ENCODE measurements at places on chromosomes 4 and X. TPM values are rescaled to one million over a fixed set of nuclear protein-coding genes. Genes with fewer than 3 reads are reported as not detected.
A peak's percentile ranks its signal among the peaks of the same experiment; 100 is the strongest.

DNA sequence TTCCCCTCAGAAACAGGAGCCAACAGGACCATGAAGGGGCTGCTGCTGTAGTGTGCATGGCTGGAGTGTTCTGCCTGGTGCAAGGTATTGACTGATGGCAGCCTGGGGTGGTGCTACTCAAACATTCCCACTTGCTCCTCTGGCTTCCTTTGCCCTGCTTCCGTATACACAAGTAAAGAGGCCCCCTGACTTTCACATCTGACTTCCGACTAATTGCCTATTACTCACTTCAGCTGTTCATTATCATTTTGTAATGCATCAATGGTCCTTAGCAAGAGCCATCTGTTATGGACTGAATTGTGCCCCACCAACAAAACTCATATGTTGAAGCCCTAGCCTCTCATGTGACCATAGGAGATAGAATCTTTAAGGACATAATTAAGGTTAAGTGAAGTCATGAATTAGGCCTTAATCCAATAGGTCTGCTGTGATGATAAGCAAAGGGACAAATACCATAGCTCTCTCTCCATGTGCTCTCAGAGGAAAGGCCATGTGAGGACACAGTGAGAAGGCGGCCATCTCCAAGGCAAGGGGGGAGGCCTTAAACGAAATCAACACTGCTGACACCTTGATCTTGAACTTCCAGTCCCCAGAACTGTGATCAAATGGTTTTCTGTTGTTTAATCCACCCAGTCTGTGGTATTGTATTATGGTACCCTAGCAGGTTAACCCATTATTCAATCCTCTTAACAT, 122.5 kb upstream of the CLNK start:
- no peaks in the 10 kb centered on the region for H3K27me3 ChIP-seq
- H3K4me3 ChIP-seq = no peak overlapping the region
- no peak overlapping the region for H3K27ac ChIP-seq
- no peaks in the 10 kb centered on the region for H3K36me3 ChIP-seq

DNA sequence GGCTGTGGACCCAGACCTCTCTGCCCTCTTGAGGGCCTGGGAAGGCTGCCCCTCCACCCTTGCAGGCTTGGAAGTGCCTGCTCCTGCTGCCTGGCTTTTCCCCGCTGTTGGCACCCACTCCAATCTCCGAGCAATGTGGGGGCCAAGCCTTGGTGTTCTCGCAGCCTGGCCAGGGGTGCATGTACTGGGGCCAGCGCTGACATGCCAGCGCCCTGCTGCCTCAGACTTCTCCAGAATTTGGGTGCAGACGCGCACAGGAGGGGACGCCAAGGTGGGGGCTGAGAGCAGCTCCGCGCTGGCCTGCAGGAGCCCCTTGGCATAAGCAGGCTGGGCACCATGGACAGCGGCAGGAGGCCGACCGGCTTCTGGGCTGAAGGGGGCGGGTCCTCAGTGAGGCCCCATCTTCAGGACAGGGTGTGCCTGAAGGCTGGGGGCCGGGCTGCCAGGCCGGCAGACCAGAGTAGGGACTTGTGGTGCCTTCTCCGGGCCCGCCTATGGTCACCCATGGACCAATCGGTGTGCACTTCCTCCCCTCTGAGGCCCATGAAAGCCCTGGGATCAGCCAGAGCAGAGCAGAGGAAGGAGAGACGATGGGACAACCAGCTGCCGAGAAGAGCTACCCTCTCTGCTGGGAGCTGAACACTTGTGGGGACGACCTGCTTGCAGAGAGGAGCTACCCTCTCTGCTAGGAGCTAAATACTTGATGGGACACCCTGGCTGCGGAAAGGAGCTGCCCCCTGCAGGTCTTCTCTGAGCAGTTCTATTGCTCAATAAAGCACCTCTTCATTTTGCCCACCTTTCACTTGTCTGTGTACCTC, 118.3 kb downstream of the DNAAF6 start:
- no peaks in the 10 kb centered on the region for H3K4me1 ChIP-seq
- no peak overlapping the region for H3K4me3 ChIP-seq
- no peaks in the 10 kb centered on the region for H3K36me3 ChIP-seq

- H3K27ac ChIP-seq = no peak overlapping the region
- no peaks in the 10 kb centered on the region for H3K27me3 ChIP-seq
- no peak for DNase-seq
Observed at GRCh38 chr4:166498546-166498945, 625.5 kb downstream of the TLL1 start.

- no peak for DNase-seq
- H3K27me3 ChIP-seq = no peaks in the 10 kb centered on the region
- H3K27ac ChIP-seq = no peak overlapping the region
Observed at GRCh38 chrX:108257556-108257955, 166.0 kb downstream of the ATG4A start.

- no peaks in the 10 kb centered on the region for H3K36me3 ChIP-seq
- H3K4me1 ChIP-seq = no peaks in the 10 kb centered on the region
- no peak overlapping the region for H3K27ac ChIP-seq
- H3K4me3 ChIP-seq = no peak overlapping the region
Observed at GRCh38 chrX:123685232-123685631, 47.6 kb downstream of the THOC2 start.

- H3K27ac ChIP-seq = no peak overlapping the region
- H3K4me3 ChIP-seq = no peak overlapping the region
- H3K4me1 ChIP-seq = no peaks in the 10 kb centered on the region
- no peaks in the 10 kb centered on the region for H3K27me3 ChIP-seq
Observed at GRCh38 chr4:7421356-7422150, 13.2 kb downstream of the PSAPL1 start.

GRCh38 chr4:127965803-127966175, 583 bp downstream of the ABHD18 start:
- H3K27me3 ChIP-seq = no peaks in the 10 kb centered on the region
- H3K4me1 ChIP-seq = peaks cover 2% of the 10 kb centered on the region
- H3K36me3 ChIP-seq = no peaks in the 10 kb centered on the region
- peak overlapping the region; percentile 97 for H3K27ac ChIP-seq
- peak overlapping the region; percentile 99 for H3K4me3 ChIP-seq

- no peak for DNase-seq
- H3K27me3 ChIP-seq = no peaks in the 10 kb centered on the region
- H3K4me1 ChIP-seq = no peaks in the 10 kb centered on the region
- H3K4me3 ChIP-seq = no peak overlapping the region
- no peak overlapping the region for H3K27ac ChIP-seq
Observed at GRCh38 chr4:105966051-105966450, 70.8 kb downstream of the NPNT start.

- no peak overlapping the region for H3K4me3 ChIP-seq
- H3K4me1 ChIP-seq = no peaks in the 10 kb centered on the region
- DNase-seq = no peak
- H3K27me3 ChIP-seq = no peaks in the 10 kb centered on the region
- H3K27ac ChIP-seq = no peak overlapping the region
Observed at GRCh38 chrX:30275498-30275897, 28.6 kb downstream of the MAGEB1 start.

- no peaks in the 10 kb centered on the region for H3K27me3 ChIP-seq
- H3K4me1 ChIP-seq = no peaks in the 10 kb centered on the region
- H3K36me3 ChIP-seq = no peaks in the 10 kb centered on the region
- no peak overlapping the region for H3K4me3 ChIP-seq
- no peak overlapping the region for H3K27ac ChIP-seq
- no peak for DNase-seq
Observed at GRCh38 chr4:79993476-79993875, 79.6 kb downstream of the ANTXR2 start.

DNA sequence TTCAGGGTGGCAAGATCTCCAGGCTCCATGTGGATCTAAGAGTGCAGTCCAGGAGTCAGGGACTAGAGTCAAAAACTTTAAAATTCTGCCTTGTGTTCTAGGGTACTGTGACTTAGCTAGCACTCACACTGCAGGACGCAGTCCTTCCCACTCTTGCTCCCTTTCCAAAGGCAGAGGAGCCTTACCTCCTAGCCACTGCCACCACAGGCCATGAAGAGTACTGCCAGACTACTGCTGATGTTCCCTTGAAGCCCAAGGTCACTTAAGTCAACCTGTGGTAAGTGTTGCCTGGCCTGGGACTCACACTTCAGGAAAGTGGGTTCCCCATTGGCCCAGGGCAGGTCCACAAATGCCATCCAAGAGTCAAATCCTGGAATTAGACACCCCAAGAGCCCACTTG, 632.2 kb downstream of the PCDH19 start:
- H3K4me3 ChIP-seq = no peak overlapping the region
- H3K4me1 ChIP-seq = no peaks in the 10 kb centered on the region
- H3K36me3 ChIP-seq = no peaks in the 10 kb centered on the region
- no peaks in the 10 kb centered on the region for H3K27me3 ChIP-seq
- H3K27ac ChIP-seq = no peak overlapping the region

DNA sequence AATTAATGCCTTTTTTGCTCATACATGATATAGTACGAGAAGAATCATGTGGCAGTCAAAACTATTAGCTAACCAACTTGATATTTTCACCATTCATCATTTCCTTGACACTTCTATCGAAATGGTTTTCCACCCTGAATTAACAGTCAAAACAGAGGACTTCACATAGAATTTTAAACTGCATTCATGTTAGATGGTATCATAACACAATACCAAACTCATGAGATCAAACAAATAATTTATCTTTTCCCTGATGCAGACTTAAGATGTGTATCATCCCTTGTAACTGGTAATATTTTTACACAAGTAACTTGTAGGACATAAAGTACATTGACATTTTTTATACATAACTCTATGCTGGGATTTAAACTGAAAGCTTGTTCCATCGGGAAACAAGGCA, 18.2 kb upstream of the ANTXR2 start:
- H3K27ac ChIP-seq = no peak overlapping the region
- H3K4me1 ChIP-seq = no peaks in the 10 kb centered on the region
- no peaks in the 10 kb centered on the region for H3K27me3 ChIP-seq
- no peak overlapping the region for H3K4me3 ChIP-seq

- H3K4me3 ChIP-seq = peak overlapping the region; percentile 93
- peak overlapping the region; percentile 98 for H3K27ac ChIP-seq
- peaks cover 3% of the 10 kb centered on the region for H3K36me3 ChIP-seq
- no peaks in the 10 kb centered on the region for H3K27me3 ChIP-seq
Observed at GRCh38 chr4:8201321-8201781, 2.3 kb downstream of the SH3TC1 start.

DNA sequence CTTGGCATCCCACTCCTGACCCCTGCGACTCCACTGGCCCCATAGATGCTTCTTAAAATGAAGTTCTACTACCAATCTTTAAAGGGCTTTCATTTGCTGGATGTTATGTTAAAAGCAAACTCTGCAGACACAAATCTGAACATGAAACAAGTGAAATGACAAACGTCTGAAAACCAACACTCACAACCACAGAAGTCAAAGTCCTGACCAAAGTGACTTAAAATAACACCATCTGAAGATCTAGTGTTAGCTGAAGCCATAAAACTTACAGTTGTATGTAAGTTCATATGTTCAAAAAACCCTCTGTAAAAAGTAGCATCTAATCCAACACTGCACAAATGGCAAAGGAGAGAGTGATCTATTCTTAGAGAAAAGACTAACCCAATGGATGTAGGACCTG, 178.7 kb downstream of the SH3KBP1 start:
- H3K36me3 ChIP-seq = no peaks in the 10 kb centered on the region
- H3K4me1 ChIP-seq = no peaks in the 10 kb centered on the region
- H3K27ac ChIP-seq = no peak overlapping the region

GRCh38 chrX:95156566-95156965, 1482.6 kb downstream of the FAM133A start:
- no peak for DNase-seq
- H3K27me3 ChIP-seq = no peaks in the 10 kb centered on the region
- no peak overlapping the region for H3K27ac ChIP-seq
- no peaks in the 10 kb centered on the region for H3K4me1 ChIP-seq
- H3K36me3 ChIP-seq = no peaks in the 10 kb centered on the region

- H3K36me3 ChIP-seq = peaks cover 12% of the 10 kb centered on the region
- peak overlapping the region; percentile 82 for H3K27ac ChIP-seq
- no peaks in the 10 kb centered on the region for H3K27me3 ChIP-seq
- H3K4me1 ChIP-seq = peaks cover 11% of the 10 kb centered on the region
- H3K4me3 ChIP-seq = no peak overlapping the region
Observed at GRCh38 chr4:8401665-8402064, 38.9 kb downstream of the ACOX3 start.

- H3K4me3 ChIP-seq = no peak overlapping the region
- peaks cover 4% of the 10 kb centered on the region for H3K4me1 ChIP-seq
- no peak for DNase-seq
Observed at GRCh38 chr4:125725957-125726525, 411.3 kb downstream of the FAT4 start.

GRCh38 chr4:182877326-182877883, 39.8 kb downstream of the DCTD start:
- no peak overlapping the region for H3K27ac ChIP-seq
- H3K4me3 ChIP-seq = no peak overlapping the region
- H3K36me3 ChIP-seq = no peaks in the 10 kb centered on the region
- no peak for DNase-seq
- H3K27me3 ChIP-seq = no peaks in the 10 kb centered on the region

DNA sequence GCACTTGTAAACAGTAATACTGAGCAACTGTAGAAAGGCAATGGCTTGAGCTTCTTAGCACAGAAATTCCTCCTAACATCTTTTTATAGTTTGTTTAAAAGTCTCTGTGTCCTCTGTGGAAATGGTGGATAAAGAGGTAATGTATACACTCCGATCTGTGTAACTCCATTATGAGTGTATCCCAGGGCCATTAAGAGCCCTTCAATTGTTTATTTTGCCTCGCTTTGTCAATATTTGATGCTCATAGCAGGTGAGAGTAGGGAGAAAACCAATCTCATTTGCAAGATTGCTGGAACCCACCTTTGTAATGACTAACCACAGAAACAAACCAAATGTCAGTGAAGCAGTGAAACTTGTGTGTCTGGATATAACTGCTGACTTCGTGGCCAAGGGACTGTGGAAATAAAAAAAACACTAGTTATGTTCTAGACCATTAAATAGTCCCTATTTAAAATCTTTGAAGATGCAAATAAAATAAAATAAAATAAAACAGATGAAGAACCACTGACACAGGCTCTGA, 598.2 kb upstream of the BOD1L1 start:
- no peak for DNase-seq
- H3K4me3 ChIP-seq = no peak overlapping the region
- no peak overlapping the region for H3K27ac ChIP-seq
- H3K4me1 ChIP-seq = no peaks in the 10 kb centered on the region
- no peaks in the 10 kb centered on the region for H3K27me3 ChIP-seq

The H2BW1 gene
- polyA plus RNA-seq = not detected

The FRMD7 gene
- 2.5 TPM for polyA plus RNA-seq

The ADGRL3 gene
- polyA plus RNA-seq = 1.3 TPM

The TASL gene
- polyA plus RNA-seq = 0.22 TPM

The SOX3 gene
- polyA plus RNA-seq = not detected

The SPINK2 gene
- not detected for polyA plus RNA-seq

The HTT gene
- 7.2 TPM for polyA plus RNA-seq

The CCNI gene
- polyA plus RNA-seq = 172 TPM

Data from kidney (tissue), 22 donors.